Keratinocyte (primary cell): ENCODE measurements at places on chromosomes 4 and X. TPM values are rescaled to one million over a fixed set of nuclear protein-coding genes. Genes with fewer than 3 reads are reported as not detected.

The ALAS2 gene
- polyA plus RNA-seq, result not detected in 3 replicates

The SCML2 gene
- polyA plus RNA-seq, result 0.55 to 1.1 TPM (median 0.64 TPM) in 3 replicates

The RHOXF2 gene
- polyA plus RNA-seq, result not detected in 3 replicates

The FAM47C gene
- polyA plus RNA-seq, result not detected in 3 replicates

The TRIM61 gene
- polyA plus RNA-seq, result 0.29 to 0.58 TPM (median 0.45 TPM) in 3 replicates

The GC gene
- not detected in 3 replicates for polyA plus RNA-seq

The CTAG2 gene
- not detected in 3 replicates for polyA plus RNA-seq

The UPF3B gene
- 4.9 to 9.5 TPM (median 7.2 TPM) in 3 replicates for polyA plus RNA-seq

The SLITRK4 gene
- polyA plus RNA-seq, result 0.01 TPM in 2 of 3 replicates, not detected in the other

The FGB gene
- not detected in 3 replicates for polyA plus RNA-seq

The MAGEB10 gene
- polyA plus RNA-seq, result not detected in 3 replicates

The GPR173 gene
- polyA plus RNA-seq, result 0.08 to 0.20 TPM (median 0.10 TPM) in 3 replicates

DNA sequence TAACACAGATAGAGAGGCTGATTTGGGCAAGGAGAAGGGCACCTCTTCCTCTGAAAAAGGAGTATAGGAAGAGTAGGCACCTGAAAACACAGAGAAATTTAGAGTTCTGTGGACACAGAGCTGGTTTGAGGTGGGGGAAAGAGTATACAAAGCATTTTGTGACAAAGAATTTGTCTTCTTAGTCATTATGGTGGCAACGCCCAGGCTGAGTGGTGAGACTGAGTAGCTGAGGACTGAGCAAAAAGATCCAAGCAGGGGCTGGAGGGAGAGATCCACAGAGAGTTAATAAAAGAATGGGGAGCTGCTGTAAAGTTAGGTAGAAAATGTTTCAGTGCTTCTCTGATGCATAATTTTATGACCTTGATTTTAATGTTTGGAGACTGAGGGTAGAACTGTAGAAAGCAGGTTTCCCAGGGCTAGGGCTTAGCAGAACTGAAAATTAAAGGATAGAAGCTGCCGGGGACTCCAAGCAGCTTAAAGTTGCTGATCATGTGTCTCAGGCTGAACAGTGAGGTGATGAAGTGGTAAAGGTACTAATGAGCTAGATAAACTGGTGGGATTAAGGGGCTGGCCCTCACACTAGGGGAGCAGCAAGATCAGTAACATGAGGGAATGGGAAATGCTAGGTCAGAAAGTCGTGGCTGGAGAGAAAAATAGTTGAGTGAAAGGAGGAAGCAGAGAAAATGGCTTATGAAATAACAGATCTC, 118.9 kb downstream of the CEP44 start:
- no peak for DNase-seq

DNA sequence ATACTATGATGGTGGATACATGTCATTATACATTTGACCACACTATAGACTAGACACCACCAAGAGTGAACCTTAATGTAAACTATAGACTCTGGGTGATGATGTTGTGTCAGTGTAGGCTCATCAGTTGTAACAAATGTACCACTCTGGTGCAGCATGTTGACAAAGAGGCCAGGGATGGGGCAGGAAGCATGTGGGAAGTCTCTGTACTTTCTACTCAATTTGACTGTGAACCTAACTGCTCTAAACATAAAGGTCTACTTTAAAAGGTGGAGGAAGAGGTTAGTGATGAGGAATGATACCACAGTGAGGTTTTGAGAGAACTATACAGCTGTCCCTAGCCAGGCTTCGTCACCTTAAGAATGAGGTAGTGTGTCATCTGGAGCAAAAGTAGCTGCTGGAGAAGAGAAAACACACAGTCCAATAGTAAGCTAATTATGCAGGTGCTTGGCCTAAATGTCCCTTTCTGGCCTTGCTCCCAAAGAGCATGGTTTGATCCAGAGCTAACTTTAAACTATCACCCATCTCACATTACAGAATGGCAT, 38.4 kb downstream of the GRSF1 start:
- DNase-seq, result no peak

DNA sequence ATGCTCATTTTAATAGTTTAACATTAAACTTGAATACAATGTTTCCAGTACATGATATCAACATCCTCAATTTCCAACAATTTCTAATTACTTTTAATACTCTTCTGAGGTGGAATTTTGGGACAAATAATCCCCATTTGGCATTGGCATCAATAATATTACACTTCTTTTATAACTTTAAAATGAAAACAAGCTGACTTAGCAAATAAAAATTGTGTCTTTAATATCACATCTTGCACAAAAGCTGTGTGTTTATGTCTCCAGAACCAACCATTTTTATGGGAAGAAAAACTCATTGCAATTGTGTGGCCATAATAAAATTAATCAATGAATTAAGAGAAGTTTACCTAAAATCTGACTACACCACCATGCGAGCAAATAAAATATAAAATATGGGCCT, 2552.6 kb downstream of the PCDH7 start:
- no peak for DNase-seq

DNA sequence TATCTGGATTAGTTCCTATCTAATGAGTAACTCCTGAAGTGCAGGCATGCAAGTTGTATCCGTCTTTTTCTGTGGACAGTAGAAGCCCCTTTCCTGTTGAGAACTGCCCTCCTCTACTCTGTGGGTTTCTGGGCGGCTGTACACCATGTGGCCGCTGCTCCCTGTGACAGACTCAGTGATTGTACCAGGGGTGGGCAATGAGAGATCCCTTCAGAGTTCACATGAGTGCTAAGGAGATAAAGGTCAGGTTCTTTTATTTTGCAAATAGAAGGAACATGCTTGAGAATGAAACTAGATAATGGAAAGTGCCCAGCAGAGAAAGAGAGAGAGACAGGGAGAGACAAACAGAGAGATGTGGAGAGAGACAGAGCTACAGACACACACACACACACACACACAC, 76.4 kb upstream of the TAPT1 start:
- no peak for DNase-seq

DNA sequence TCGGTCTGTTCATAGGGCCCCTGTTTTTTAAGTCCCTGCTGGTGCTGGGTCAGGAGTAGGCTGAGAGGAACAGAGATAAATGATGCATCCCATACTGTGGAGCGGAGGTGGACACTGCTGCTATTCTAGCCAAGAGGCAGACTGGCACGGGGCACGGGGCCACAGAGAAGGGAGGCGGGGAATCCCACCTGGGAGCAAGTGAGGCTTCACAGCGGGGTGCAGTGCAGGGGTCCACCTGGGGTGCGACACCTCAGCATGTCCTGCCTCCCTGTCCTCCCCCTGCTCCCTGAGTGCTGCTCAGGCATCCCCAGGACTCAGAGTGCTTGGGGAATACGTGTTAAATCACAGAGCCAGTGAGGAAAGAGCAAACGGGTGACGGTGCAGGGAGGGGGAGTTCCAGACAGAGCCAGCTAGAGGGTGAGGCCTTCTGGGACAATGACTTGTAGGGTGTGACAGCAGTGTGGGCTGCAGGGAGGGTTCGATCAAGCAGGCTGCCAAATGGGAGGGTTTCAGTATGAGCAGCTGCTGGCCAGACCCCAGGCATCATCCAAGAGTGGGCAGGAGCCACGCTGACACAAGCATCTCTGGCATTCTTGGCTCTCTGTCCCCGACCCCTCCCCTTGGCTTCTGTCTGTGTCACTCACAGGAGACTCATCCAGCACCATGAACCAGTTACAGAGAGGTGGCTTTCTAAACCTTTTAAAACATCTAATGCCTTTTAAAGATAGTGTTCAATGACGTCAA, 13.7 kb upstream of the HTRA3 start:
- no peak for DNase-seq

- DNase-seq, result no peak
Observed at GRCh38 chr4:123599920-123600810, 203.6 kb downstream of the SPRY1 start.

DNA sequence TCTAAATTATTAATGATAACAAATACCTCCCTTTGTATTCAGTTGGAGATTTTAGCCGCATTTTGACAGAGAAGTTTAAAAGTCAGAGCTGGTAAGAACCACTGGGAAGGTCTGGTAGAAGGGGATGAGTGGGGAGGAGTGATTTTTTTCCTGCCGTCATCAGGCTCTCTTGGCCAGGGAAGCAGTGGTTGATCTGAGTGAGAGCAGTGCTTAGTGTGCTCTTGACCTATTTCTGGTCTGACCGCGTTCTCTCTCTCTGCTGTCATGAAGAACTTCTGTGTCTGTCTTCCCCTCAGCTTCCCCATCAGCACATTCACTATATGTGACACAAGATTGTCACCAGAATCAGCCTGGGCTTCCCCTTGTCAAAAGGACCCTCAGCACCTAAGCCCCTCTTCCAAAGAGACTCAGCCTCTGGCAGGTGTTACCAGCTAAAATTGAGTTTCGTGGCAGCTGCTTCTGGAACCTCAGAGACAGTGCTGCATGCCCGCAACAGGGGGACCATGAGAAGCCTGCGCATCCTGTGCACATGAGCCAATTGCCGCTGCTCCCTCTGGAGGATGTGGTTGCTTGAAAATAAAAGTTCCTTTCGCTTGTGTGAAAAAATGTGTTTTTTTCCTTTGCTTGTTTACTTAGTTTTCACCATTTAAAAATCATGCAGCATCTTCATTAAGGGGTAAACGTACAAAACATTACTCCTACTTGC, 268.9 kb downstream of the C4orf33 start:
- no peak for DNase-seq

GRCh38 chr4:31467781-31468180, 747.6 kb downstream of the PCDH7 start:
- DNase-seq, result no peak

- DNase-seq, result no peak
Observed at GRCh38 chrX:2974961-2975360, 31.4 kb upstream of the ARSH start.

GRCh38 chr4:87330761-87331160, 8.1 kb upstream of the HSD17B13 start:
- DNase-seq, result no peak

- no peak for DNase-seq
Observed at GRCh38 chrX:40468033-40468846, 112.5 kb upstream of the ATP6AP2 start.

DNA sequence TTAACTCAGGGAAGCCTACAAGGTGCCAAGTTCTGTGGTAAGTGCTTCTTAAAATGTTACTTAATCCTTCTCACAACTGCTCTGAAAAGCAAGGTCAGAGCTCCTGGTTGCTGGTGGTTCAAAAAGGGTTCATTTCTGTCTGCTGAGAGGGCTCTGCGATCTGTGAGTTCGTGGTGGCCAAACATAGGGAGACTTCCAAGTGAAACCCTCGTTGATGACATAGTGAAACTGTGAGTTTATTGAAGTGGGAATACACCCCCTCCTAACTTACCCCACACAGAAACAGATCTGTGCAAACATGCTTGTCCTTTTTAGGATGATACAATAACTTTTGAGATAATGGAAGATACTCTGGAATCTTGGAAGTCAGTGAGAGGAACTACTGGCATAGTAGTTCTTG, 164.8 kb upstream of the PGRMC2 start:
- no peak for DNase-seq

DNA sequence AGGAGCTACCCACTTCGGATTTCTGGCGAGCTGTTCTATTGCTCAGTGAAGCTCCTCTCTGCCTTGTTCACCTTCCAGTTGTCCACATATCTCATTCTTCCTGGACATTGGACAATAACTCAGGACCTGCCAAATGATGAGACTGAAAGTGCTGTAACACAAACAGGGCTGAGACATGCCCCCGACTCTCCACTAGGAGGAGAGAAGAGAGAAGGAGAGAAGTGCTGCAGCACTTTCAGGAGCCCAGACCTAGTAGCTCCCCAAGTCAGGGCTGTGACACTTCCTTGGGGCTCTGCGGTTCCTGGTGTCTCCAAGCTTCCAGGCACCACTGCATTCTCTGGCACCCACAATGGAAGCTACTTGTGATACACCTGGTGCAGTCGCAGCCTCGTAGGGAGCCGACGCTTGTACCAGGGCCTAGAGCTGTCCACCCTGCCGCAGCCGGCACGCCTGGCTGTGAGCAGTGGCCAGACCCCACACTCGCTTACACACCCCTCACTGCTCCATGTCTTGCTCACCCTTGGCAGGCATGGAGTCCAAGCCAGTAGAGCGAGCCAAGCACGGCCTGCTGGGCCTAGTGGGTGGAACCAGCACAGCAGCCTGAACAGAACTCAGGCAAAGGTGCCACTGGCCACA, 234.9 kb downstream of the TECRL start:
- no peak for DNase-seq

DNA sequence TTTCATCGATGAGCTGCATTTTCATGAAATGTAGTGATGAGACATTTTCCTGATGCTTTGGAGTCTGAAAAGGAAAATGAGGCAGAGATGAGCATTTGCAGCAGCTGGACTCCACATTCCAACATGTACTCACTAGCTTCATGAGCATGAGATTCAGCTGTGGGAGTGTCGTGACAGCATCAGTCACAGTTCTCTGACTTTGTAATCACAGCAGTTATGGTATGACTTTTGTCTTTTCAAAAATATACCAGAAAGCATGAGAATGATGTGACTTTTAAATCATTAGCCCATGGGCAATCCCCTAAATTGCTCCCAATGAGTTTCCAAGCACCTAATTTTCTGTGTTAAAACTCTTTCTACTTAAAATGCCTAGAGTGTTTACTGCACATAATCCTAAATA, 18.3 kb upstream of the MSL3 start:
- DNase-seq, result no peak

- no peak for DNase-seq
Observed at GRCh38 chr4:135839712-135840111, 1638.1 kb upstream of the PABPC4L start.

DNA sequence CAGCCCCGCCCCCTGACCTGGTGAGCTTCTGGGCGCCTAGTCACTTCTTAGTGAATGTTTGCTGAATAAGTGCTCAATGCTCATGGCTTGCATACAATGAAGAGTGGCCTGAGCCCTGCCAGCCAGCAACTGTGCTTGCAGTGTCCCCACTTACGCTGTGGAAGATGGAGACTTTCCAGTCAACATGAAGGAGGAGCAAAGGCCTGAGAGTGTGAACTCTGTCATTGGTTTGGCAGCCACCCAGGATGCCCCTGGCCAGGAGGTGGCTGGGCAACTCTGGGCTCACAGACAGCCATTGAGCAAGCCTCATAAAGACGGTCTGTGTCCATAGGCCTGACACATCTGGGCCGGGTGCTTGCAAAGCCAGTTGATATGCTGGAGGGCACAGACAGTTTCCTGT, 72.1 kb upstream of the MAMLD1 start:
- no peak for DNase-seq

DNA sequence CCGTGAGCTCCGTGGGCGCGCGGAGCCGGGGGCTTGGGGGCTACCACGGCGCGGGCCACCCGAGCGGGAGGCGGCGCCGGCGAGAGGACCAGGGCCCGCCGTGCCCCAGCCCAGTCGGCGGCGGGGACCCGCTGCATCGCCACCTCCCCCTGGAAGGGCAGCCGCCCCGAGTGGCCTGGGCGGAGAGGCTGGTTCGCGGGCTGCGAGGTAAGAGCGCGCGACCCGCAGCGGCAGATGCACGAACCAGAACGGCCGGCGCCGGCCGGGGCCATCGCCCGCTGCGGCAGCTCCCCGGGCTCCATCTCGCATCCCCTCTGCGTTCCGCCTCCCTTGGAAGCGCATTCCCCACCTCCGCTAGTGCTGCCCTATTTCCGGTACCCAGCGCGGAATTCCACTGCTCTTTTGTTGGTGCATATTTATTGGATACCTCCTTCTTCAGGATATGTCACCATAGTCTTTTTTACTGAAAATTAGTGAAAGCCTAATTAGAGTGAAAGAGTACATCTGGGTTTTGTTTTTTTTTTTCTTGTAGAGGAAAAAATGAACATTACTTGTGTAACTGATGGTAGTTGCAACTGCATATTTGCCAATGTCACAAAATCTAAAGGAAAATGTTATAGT, 797 bp downstream of the PKD2 start:
- DNase-seq, result no peak
